ENCODE measurements at places on chromosomes 3 and 15. TPM values are rescaled to one million over a fixed set of nuclear protein-coding genes. Genes with fewer than 3 reads are reported as not detected.

Gene SENP8
- total RNA-seq = 1.1 TPM

Gene MKRN2OS
- not detected for total RNA-seq

Gene DUOXA2
- total RNA-seq = not detected

DNA sequence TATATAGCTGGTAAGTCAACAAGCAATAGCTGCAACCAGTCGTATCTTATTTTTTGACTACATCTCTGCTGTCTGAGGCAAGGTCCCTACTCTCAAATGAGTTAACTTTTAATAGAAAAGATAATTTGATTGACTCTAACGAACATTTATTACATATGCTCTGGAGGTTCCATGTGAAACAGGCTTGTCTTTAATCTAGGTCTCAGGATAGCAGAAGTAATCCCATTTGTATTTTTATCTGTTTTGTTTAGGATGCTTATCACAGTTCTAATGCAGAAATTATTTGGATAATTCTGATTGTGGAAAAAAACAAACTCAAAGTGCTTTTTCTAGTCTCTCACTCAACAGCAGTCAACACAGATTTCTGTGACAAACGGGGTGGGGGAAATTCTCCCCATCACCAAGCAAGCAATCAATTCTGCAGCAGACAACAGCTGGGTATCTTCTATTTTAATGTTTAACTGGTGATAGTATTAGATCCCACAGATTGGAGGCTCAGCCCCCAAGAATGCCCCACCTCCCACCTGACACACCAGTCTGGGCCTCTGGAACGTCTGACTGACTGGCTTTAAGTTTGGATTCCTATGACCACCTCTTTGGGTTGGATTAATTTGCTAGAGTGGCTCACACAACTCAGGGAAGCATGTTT is 58.8 kb downstream of the ITPR1 start:
- H3K36me3 ChIP-seq = peaks cover 24% of the 10 kb centered on the region
- H3K4me3 ChIP-seq = no peak overlapping the region
- H3K27me3 ChIP-seq = no peaks in the 10 kb centered on the region
- H3K4me1 ChIP-seq = no peaks in the 10 kb centered on the region
- DNase-seq = no peak

DNA sequence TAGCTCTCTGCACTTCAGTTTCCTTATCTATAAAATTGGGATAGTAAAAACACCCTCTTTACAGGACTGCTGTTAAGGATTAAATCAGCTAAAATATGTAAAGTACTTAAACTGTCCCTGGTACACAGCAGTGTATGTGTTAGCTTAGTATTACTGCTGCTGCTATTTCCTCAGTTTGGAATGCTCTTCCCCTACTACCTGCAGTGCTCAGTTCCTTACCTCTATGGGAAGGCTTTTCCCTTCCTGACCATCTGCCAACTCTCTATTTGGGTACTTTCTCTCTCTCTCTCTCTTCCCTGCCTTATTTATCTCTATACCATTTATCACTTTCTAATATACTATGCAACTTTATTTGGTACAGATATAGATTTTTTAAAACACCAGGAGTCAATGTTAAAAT is 26.5 kb downstream of the KPNA4 start:
- H3K4me3 ChIP-seq = no peak overlapping the region
- no peak overlapping the region for H3K27ac ChIP-seq
- peaks cover 7% of the 10 kb centered on the region for H3K4me1 ChIP-seq
- no peak for DNase-seq
- peaks cover 11% of the 10 kb centered on the region for H3K36me3 ChIP-seq

DNA sequence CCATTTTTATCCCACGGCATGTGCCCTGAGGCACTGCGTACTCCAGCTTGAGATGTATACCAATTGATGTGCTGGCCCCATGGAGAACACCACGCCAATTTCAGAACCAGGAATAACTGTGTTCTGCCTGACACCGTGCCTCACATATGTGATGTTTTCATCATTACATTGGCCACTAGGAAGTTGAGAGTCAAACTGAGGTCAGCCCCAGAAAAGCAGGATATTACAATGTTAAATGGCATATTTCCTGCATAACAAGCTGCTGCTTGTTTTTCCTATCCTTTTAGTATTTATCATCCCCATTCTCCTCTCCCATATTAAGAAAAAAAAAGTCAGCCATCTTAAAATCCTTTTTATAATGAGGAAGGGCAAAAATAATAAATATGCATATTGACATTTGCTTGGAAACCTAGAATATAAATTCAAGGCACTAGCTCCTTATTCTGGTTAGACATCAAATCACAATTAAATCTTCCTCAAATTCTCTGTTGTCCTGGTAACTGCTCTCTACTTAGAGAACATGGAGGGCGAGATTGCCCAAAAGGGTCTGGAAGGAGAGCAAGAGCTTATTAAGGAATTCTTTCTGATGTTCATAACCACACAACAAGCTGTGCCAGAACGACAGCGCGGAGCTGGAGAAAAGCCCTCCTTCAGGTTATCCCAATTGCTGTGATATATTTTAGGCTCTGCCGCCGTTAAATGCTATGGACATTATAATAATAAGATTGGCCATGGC is 112.6 kb downstream of the UACA start:
- H3K4me3 ChIP-seq = no peak overlapping the region
- H3K36me3 ChIP-seq = no peaks in the 10 kb centered on the region
- peaks cover 46% of the 10 kb centered on the region for H3K27me3 ChIP-seq
- no peak for DNase-seq
- H3K27ac ChIP-seq = no peak overlapping the region

DNA sequence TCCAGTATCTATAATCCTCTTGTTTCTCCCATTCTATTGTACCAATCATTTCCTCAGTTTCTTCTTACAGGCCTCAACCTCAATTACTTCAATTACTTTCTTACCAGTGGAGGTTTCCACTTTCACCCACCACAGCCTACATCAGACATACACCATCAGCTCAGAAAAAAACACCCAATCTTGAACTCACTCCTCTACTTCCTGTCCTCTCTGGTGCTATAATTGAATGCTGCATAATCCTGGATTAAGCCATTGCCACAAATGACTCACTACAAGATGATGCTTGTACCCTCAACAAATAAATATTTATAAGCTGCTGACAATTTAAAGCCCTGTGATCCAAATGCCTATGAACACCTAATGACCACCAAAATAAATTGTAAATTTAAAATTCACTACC is 18.5 kb downstream of the RYK start:
- H3K4me3 ChIP-seq = no peak overlapping the region
- peaks cover 2% of the 10 kb centered on the region for H3K36me3 ChIP-seq
- H3K27ac ChIP-seq = no peak overlapping the region
- no peak for DNase-seq

DNA sequence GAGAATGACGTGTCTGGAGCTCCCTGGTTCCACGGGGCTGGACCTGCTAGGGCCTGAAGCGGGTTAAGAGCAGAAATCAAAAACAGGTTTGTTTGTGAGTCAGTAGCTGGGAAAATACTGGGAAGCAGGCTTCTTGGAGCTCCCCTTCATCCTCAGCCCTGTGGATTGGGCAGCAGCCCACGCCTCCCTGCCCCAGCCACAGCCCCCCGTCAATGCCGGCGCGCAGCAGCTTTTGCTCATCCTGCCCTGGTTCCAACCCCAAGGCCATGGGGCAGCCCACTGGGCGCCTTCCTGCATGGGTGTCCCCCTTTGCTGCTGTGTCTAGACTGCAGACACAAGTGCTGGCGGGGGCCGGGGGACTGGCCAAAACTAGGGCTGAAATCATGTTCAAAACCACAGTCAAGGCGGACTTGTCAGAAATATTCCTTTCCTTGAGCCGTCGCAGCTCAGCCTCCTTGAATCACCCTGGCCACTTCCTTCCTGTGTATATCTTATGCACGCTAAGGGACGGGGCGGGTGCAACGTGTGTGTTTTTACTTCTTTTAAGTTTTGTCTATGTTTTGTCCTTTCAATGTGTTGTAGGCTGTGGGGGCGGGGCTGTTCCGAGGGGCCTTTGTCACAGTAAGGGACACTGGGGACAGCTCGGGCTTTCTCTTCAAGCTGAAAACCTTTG is 108.1 kb downstream of the KLF13 start:
- no peaks in the 10 kb centered on the region for H3K36me3 ChIP-seq
- DNase-seq = peak; percentile 96
- H3K27ac ChIP-seq = peak overlapping the region; percentile 94
- H3K4me1 ChIP-seq = peaks cover 70% of the 10 kb centered on the region
- H3K27me3 ChIP-seq = no peaks in the 10 kb centered on the region
- H3K4me3 ChIP-seq = peak overlapping the region; percentile 68

GRCh38 chr3:105868742-105869530 is at the start of gene CBLB:
Gene CBLB (minus strand): TSS chr3:105869012. CDS start chr3:105867577, 1,435 bp downstream.
- DNase-seq = peak; percentile 91
- H3K36me3 ChIP-seq = peaks cover 34% of the 10 kb centered on the region
- no peaks in the 10 kb centered on the region for H3K27me3 ChIP-seq
- H3K4me3 ChIP-seq = peak within 1 kb of the TSS; percentile 90
- peaks cover 43% of the 10 kb centered on the region for H3K4me1 ChIP-seq

DNA sequence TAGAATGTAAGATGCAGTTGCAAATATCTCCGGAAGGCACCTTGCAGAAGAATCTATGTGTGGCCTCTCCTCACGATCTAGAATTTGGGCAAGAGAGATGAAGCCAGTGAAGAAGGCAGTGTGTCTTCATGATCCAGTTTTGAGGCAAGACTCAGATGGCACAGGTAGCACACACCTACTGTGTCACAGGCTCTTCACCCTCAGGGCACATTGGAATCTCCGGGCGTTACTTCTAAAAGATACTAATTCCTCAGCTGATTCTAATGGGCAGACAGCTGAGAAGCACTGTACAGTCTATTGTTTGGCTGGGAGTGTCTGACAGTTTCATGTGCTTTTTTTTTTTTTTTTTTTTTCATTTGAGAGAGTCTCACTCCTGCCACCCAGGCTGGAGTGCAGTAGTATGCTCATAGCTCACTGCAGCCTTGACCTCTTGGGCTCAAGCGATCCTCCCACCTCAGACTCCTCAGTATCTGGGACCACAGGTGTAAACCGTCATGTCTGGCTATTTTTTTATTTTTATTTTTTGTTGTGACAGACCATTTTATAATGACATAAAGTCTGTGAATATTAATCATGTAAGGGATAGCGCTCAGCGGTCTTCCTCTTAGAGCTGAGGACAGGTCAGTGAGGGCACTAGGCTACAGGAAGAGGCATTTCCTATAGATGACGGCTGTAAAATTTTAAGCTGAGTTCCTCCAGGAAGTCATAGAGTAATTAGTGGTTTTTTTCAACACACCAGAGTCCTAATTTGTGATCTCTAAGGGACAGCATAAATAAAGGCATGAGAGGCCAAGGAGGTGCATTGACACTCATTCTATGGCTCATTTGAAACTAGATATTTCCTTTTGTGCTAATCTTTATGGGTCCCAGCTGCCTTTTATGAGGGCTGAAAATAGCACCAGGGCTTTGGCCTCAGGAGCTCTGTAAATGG is 4.0 kb downstream of the C3orf52 start:
- peaks cover 3% of the 10 kb centered on the region for H3K36me3 ChIP-seq
- no peak overlapping the region for H3K4me3 ChIP-seq
- peaks cover 43% of the 10 kb centered on the region for H3K4me1 ChIP-seq
- no peak for DNase-seq
- peaks cover 13% of the 10 kb centered on the region for H3K27me3 ChIP-seq

DNA sequence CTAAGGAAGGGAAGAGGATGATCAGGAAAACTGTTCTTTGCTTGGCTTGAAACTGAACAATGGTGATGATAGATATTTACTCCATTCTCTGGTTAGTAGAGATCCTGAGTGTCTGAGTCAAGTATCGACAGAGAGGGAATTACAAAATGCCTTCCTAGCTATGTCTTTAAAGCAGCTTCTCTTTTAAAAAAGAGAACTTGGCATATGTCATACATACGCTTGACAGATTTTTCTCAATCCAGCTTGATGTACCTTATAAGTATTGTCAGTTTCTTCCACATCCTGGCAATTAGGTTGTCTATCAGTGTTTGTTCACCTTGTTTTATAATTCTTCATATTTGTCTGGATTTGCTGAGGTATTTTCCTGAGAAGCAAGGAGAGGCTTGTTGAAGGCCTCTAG is 5.0 kb upstream of the EPHB1 start:
- H3K4me1 ChIP-seq = peaks cover 4% of the 10 kb centered on the region
- H3K27me3 ChIP-seq = peaks cover 67% of the 10 kb centered on the region
- H3K36me3 ChIP-seq = no peaks in the 10 kb centered on the region
- DNase-seq = no peak
- H3K27ac ChIP-seq = no peak overlapping the region
- no peak overlapping the region for H3K4me3 ChIP-seq

Gene AGBL1
- not detected for total RNA-seq

Gene ITIH4
- total RNA-seq = 18.0 TPM

GRCh38 chr15:35784745-35785144 is 238.8 kb upstream of the DPH6 start:
- H3K27me3 ChIP-seq = no peaks in the 10 kb centered on the region
- no peak overlapping the region for H3K4me3 ChIP-seq
- no peaks in the 10 kb centered on the region for H3K4me1 ChIP-seq

Gene GJD2
- not detected for total RNA-seq

- H3K4me1 ChIP-seq = no peaks in the 10 kb centered on the region
- no peaks in the 10 kb centered on the region for H3K36me3 ChIP-seq
- H3K4me3 ChIP-seq = no peak overlapping the region
- H3K27ac ChIP-seq = no peak overlapping the region
- H3K27me3 ChIP-seq = no peaks in the 10 kb centered on the region
These were observed 357.2 kb downstream of the CLSTN2 start for GRCh38 chr3:140292170-140292569.

DNA sequence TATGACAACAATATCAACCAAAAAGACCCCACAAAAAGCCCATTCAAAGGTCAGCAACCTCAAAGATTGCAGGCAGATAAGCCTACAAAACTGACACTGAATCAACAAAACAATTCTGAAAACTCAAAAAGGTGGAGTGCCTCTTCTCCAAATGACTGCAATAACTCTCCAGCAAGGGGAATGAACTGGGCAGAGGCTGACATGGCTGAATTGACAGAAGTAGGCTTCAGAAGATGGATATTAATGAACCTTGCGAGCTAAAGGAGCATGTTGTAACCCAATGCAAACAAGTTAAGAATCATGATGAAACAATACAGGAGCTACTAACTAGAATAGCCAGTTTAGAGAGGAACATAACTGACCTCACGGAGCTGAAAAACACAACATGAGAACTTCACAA is 20.4 kb upstream of the SLC25A38 start:
- H3K36me3 ChIP-seq = peaks cover 21% of the 10 kb centered on the region
- H3K27me3 ChIP-seq = peaks cover 8% of the 10 kb centered on the region
- H3K4me3 ChIP-seq = no peak overlapping the region
- H3K27ac ChIP-seq = peak overlapping the region; percentile 43

Gene IQCH
- 0.98 TPM for total RNA-seq

GRCh38 chr15:88574655-88575054 is 28.2 kb upstream of the DET1 start:
- H3K36me3 ChIP-seq = no peaks in the 10 kb centered on the region
- no peak overlapping the region for H3K4me3 ChIP-seq
- H3K27ac ChIP-seq = no peak overlapping the region
- H3K4me1 ChIP-seq = no peaks in the 10 kb centered on the region

DNA sequence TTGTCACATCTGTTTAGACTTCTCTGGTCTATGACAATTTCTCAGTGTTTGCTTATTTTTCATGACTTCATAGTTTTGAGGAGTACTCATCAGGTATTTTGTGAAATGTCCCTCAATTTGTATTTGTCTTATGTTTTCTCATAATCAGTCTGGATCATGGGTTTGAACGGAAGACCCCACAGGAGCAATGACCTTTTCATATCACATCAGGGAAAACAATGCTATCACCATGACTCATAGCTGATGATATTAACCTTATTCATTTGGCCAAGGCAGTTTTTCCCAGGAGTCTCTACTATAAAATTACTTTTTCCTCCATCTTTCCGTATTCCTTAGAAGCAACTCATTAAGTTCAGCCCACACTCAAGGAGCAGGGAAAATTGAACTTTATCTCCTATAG is 32.7 kb downstream of the AADACL2 start:
- H3K27me3 ChIP-seq = no peaks in the 10 kb centered on the region
- DNase-seq = no peak
- H3K36me3 ChIP-seq = no peaks in the 10 kb centered on the region
- no peaks in the 10 kb centered on the region for H3K4me1 ChIP-seq
- H3K27ac ChIP-seq = no peak overlapping the region

Measured in activated CD8-positive, alpha-beta memory T cell treated with anti-CD3 and anti-CD28 coated beads, Interleukin-2, amount 10 ng/mL, durations not matched to agents 7 days and 5 days (primary cell).